ENCODE measurements at places on chromosomes 3 and 15.

- DNase-seq, result no peak
Observed at GRCh38 chr3:154496978-154497377, 67.0 kb upstream of the GPR149 start.

- no peak for DNase-seq
Observed at GRCh38 chr15:67820122-67820991, 5.0 kb upstream of the SKOR1 start.

- DNase-seq, result no peak
Observed at GRCh38 chr3:121601212-121601812, 8.1 kb downstream of the FBXO40 start.

- peak; percentile 92 for DNase-seq
Observed at GRCh38 chr3:195863121-195864061, 45.0 kb downstream of the TNK2 start.

GRCh38 chr3:135337192-135337591, 542.1 kb downstream of the EPHB1 start:
- no peak for DNase-seq

DNA sequence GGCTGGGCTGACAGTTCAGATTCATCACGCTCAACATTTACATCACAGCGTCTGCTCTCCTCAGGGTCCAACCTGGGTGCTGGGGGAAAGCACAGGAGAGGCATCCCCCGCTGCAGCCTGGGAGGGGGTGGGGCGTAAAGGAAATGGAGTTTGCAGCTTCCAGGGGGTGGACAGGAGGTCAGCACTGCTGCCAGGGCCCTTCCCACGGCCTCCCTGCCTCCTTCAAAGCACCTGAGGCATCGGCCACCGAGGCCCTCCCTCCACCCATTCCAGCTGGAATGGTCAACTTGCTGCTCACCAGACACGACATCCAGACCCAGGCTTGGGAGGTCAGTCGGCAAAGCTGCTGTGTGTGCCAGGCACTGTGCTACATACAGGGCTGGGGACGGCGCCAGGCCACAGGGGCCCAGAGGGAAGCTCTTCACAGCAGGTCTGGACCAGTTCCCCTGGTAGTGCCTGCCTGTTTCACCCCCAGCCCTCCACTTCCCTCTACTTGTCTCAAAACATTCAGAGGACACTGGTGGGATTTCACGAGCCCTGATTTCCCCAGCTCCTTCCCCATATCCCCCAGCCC, 120.7 kb downstream of the ANP32A start:
- no peak for DNase-seq
